CD4-positive, alpha-beta T cell treated with Interferon gamma for 1 hour (primary cell): ENCODE measurements at places on chromosomes 6 and 20.

DNA sequence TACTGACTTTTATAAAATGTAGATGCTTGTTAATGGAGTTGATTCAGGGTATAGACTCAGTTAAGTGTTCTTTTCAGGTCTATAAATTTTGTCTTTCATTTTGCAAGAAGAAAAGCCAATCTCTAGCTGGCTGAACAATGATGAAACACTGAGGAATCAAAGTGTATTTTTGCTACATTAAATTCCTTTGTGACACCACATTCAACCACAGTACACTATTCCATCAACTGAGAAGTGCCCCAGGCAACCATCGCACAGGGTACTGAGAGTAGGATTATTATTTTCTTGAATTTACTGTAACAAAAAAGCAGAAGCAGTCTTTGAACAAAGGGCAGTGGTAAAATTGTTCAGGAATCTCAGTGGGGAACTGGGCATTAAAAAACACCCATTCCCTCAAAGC lies 83.6 kb downstream of the PREP start:
- no peak for DNase-seq

- DNase-seq: no peak
Measured at GRCh38 chr20:33664762-33665144, 2.0 kb upstream of the ACTL10 start.

- DNase-seq: no peak
Measured at GRCh38 chr6:33672808-33673207, 38.7 kb downstream of the UQCC2 start.

- DNase-seq: no peak
Measured at GRCh38 chr20:59888050-59888449, 45.4 kb downstream of the SYCP2 start.

GRCh38 chr20:3674447-3674846 lies 7.4 kb downstream of the ADAM33 start:
- no peak for DNase-seq

DNA sequence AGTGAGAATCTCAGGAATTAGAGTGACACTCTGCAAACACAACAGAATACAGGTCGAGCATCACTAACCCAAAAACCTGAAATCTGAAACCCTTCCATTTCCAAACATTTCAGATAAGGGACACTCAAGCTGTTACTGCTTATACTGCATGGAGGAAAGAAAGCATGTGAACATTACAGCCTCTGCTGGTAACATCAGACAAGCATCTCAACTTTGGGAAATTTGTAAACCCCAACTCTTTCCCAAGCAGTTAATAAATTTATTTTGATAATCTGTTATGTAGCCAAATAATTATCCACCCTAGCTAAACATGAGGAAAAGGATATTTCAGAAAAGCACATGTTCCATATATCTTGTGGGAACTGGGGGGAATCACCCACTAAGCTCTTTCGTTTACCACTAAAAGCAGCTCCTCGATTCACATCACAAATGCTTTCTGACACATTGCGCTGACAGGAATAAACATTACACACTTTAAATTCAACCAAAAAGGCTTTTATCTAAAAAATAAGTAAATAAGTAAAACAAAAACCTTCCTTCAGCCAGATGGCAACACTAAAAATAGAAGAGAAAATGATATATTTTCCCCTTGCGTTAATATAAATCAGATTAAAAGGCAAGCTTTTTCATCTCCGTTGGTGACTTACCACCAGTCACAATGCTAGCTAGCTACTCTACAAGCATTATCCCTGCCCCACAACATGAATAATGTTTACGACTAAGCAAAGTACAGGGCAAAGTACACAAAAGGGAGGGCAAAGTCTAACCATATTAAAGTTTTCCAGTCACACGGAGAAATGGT lies 120.8 kb downstream of the MAP7 start:
- DNase-seq: no peak

- DNase-seq: no peak
Measured at GRCh38 chr6:168815229-168815628, 374.2 kb downstream of the SMOC2 start.

DNA sequence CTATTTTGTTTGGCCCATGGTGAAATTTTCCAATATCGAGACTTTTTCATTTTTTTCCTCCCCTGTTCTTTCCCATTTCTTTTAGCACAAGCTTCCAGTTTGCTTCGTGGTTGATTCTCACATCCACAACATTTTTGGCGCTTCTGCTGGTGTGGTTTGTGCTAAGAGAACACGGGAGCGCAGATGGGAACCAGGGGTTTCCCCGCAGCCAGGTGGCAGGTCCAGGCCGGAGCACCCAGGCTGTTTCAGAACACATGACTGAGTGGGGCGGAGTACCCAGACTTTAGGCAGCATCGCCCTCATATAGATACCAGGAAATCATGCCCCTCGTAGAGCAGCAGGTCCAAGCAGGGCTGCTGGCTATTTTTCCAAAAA lies 58.0 kb downstream of the SYTL3 start:
- no peak for DNase-seq

GRCh38 chr6:44925100-44925739 lies 402.9 kb upstream of the RUNX2 start:
- DNase-seq: peak; percentile 33

GRCh38 chr6:125099211-125100073 lies 54.1 kb upstream of the TPD52L1 start:
- peak; percentile 6 for DNase-seq

- DNase-seq: no peak
Measured at GRCh38 chr6:119626884-119627619, 277.5 kb upstream of the MAN1A1 start.

DNA sequence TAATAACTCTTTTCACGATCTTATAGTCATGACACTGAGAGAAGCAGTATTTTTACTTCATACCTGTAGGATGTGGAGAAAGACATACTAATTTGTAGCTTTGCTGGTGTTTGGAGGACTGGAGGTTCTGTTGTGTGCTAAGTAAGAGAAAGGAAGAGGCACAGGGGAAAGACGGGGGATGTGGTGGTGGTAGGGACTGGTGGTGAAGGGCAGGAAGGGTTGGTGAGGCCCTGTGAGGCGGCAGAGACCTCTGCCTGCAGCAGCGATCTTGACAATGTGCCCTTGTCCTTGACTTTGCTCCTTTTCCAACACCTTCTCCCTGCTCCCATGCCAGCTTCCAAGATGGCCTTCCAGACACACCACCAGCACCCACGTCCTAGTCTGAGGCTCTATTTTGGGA lies 32.6 kb upstream of the MPC1 start:
- DNase-seq: peak; percentile 17

GRCh38 chr20:20491110-20491783 lies 123.3 kb downstream of the INSM1 start:
- DNase-seq: no peak

DNA sequence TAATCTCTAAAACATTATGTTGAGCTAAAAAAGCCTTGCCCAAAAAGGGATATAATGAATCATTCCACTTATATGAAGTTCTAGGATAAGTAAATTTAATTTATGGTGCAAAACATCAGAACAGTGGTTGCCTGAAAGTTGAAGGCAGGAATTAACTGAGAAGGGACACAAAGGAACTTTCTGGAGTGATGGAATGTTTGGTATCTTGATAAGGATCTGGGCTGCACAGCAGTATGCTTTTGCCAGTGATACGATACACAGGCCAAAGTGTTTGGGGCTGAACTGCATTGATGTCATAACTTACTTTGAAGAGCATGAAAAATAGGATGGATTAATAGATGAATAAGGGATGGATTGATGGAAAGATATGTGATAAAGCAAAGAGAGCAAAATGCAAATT lies 146.1 kb upstream of the LRFN2 start:
- DNase-seq: no peak

- DNase-seq: no peak
Measured at GRCh38 chr6:2552526-2553154, 198.1 kb downstream of the MYLK4 start.

GRCh38 chr6:36542041-36542440 lies 5.2 kb downstream of the STK38 start:
- DNase-seq: no peak

- DNase-seq: no peak
Measured at GRCh38 chr6:81969011-81969410, 216.5 kb upstream of the TENT5A start.

DNA sequence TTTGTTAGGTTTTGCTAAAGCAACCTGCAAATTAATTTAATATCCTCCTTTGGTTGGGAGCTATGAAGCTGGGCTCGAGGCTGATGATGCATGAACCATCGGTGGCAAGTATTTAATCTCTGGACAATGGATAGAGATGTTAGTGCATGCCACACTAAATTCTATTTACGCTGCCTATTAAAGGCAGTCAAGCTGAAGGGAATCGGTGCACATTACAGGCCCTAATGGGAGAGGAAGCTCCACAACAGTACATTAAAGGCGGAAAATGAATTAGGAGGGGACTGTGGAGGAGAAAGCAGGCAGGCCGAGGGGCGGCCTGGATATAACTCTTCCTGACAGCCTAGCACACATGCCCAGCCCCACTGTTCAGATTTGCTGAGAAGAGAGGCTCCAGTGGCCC lies 132.4 kb upstream of the MAFB start:
- no peak for DNase-seq
